ENCODE measurements at places on chromosomes 16 and 17.

DNA sequence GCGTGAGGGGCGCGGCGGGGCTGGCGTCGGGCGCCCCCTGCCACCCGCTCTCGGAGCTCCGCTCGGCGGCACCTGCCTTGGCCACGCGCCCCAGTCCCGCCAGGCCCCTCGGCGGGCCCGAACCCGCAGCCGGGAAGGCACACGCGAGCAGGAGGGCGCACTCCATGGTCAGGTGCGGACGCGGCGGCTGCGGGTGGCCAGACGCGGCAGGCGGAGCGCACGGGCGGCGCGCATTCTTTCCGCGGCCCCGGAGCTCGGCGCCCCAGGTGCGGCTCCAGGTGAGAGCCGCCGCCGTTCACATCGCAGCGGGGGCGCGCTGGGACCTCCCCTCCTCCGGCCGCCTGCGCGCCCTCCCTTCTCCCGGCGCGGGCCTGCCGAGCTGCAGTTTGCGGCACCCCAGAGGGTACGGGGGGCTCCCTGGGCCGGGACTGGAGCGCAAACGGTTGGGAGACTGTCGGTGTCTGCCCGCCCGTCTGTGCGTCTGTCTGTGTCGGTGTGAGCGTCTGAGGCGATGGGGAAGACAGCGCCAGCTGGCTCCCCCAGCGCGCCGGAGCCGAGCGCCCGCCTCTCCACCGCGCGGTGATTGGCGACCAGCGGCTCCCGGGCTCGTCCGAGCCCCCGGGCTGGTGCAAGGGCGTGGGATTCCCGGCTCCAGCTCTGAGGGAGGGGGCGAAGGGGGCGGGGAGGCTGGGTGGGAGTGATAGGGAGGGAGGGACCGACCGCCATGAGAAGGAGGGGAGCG lies at the start of gene ADAMTS18:
Gene ADAMTS18 (minus strand): TSS at position 505 of the 742 bp plus-strand sequence. CDS start 339 bp downstream, at position 166.
- H3K4me1 ChIP-seq, result peaks cover 37% of the 10 kb centered on the region
- peak; percentile 27 for DNase-seq
- no peaks in the 10 kb centered on the region for H3K36me3 ChIP-seq

GRCh38 chr17:63387656-63388340 lies 58.3 kb downstream of the CYB561 start:
- no peaks in the 10 kb centered on the region for H3K4me1 ChIP-seq
- H3K4me3 ChIP-seq, result no peak overlapping the region
- no peaks in the 10 kb centered on the region for H3K27me3 ChIP-seq
- H3K27ac ChIP-seq, result no peak overlapping the region
- peak; percentile 57 for DNase-seq
- H3K36me3 ChIP-seq, result no peaks in the 10 kb centered on the region

- H3K36me3 ChIP-seq, result no peaks in the 10 kb centered on the region
- H3K4me3 ChIP-seq, result no peak overlapping the region
- no peak for DNase-seq
Observed at GRCh38 chr17:79491006-79491405, 119.8 kb downstream of the RBFOX3 start.

GRCh38 chr17:10352893-10353292 lies 19.9 kb downstream of the MYH13 start:
- H3K36me3 ChIP-seq, result no peaks in the 10 kb centered on the region
- DNase-seq, result no peak
- no peaks in the 10 kb centered on the region for H3K4me1 ChIP-seq
- no peak overlapping the region for H3K27ac ChIP-seq
- H3K27me3 ChIP-seq, result no peaks in the 10 kb centered on the region

GRCh38 chr16:67459066-67459860 lies 21.7 kb downstream of the ATP6V0D1 start:
- DNase-seq, result peak; percentile 44
- H3K36me3 ChIP-seq, result peaks cover 8% of the 10 kb centered on the region
- no peak overlapping the region for H3K27ac ChIP-seq
- peaks cover 13% of the 10 kb centered on the region for H3K4me1 ChIP-seq
- H3K27me3 ChIP-seq, result no peaks in the 10 kb centered on the region

- H3K36me3 ChIP-seq, result no peaks in the 10 kb centered on the region
- no peaks in the 10 kb centered on the region for H3K4me1 ChIP-seq
- DNase-seq, result no peak
- no peak overlapping the region for H3K27ac ChIP-seq
- H3K27me3 ChIP-seq, result peaks cover 2% of the 10 kb centered on the region
Observed at GRCh38 chr17:2837147-2837561, 40.9 kb downstream of the RAP1GAP2 start.

GRCh38 chr16:22035153-22035552 lies 27.2 kb downstream of the MOSMO start:
- DNase-seq, result no peak
- H3K4me3 ChIP-seq, result no peak overlapping the region
- H3K36me3 ChIP-seq, result peaks cover 2% of the 10 kb centered on the region
- no peak overlapping the region for H3K27ac ChIP-seq
- peaks cover 3% of the 10 kb centered on the region for H3K4me1 ChIP-seq
- no peaks in the 10 kb centered on the region for H3K27me3 ChIP-seq

- no peak overlapping the region for H3K4me3 ChIP-seq
- H3K36me3 ChIP-seq, result no peaks in the 10 kb centered on the region
- no peaks in the 10 kb centered on the region for H3K27me3 ChIP-seq
- no peak for DNase-seq
Observed at GRCh38 chr17:62094175-62094574, 29.1 kb upstream of the MED13 start.

DNA sequence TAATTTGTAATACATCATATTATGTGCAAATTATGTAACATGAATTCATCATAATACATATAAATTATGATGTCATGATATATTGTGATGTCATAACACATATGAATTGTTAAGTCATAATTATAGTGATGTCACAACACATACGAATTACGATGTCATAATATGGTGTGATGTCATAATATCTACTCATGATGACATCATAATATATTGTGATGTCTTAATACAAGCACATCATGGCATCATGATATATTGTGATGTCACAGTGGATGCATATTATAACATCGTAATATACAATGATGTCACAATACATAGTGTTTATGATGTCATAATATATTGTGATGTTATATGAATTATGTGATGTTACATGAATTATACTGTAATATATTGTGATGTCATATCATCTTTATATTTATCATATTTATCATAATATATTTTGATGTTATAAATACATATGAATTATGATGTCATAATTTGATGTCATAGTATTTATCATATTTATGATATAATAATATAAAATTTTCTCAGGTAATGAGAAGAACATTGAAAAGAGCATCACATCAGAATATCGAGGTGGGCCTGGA lies 1793.0 kb downstream of the TP53TG3F start:
- no peaks in the 10 kb centered on the region for H3K36me3 ChIP-seq
- no peak overlapping the region for H3K4me3 ChIP-seq

DNA sequence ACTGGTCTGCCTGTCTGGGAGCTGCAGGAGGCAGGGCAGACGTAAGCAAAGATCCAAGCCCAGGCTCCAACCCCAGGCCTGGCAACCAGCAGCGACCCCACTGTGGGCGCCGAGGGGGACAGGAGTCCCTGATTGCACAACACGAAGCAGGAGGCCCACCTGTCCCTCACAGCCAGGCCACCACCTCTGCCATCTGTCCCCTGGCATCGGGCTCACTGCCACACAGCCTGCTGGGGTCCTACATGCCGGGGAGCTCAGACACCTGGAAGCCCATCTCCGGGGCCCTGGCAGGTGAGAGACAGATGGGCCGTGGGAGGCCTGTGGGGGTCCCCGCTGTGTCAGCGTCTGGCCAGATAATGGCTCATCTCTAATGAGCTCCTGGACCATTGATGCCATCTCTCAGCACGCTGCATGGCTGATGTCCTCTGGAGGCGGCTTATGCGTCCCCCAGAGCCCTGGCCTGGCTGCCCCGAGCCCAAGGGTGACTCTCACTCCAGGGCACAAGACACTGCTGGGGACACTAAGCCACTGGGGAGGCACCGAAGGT lies 11.3 kb upstream of the RASD1 start:
- H3K4me1 ChIP-seq, result no peaks in the 10 kb centered on the region
- no peak for DNase-seq
- H3K27me3 ChIP-seq, result no peaks in the 10 kb centered on the region
- no peaks in the 10 kb centered on the region for H3K36me3 ChIP-seq
- no peak overlapping the region for H3K4me3 ChIP-seq
- no peak overlapping the region for H3K27ac ChIP-seq

DNA sequence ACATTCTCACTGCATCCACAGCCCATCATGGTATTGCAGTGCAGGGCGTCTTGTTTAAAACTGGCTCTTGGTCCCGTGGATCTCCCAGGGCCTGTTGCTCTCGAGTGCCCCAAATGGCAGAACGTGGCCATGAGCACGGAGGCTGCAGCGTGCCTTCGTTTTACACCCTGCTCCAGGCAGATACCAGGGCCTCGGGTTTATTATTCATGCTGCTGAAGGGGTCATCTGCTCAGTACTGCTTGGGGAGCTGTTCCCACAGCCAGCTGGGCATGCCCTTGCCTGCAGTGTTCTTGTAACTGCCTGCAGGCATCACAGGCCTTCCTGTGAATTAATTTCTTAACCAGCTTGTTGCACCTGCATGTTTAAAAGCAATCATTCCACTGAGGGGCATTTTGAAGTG lies 129.7 kb upstream of the CHMP6 start:
- DNase-seq, result no peak
- no peak overlapping the region for H3K27ac ChIP-seq

- peak; percentile 98 for DNase-seq
- peaks cover 3% of the 10 kb centered on the region for H3K36me3 ChIP-seq
- H3K4me1 ChIP-seq, result peaks cover 34% of the 10 kb centered on the region
Observed at GRCh38 chr16:87391950-87392820, at the start of gene MAP1LC3B. Gene MAP1LC3B, plus strand, starts transcription at chr16:87392336. Its CDS starts 92 bp downstream, at chr16:87392428.

DNA sequence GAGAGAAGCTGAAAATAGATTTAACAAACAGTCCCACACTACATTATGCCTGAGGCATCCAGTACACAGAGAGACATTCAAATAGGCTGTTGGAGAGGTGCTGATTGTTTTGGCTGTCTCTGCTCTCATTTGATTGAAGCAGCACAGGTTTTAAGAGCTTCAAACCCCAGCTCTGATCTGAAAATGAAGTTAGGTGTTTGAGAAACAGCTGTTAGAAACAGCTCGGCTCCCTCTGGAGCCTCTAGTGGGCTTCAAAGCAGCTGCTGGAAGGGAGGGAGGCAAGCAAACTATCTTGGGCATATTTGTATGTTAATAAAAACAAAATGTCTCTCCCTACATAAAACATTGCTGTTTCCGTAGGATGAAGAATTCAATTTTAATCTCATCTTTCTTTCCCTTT lies 607.3 kb upstream of the GOT2 start:
- no peak for DNase-seq
- H3K4me3 ChIP-seq, result no peak overlapping the region
- H3K27ac ChIP-seq, result no peak overlapping the region
- no peaks in the 10 kb centered on the region for H3K36me3 ChIP-seq
- H3K27me3 ChIP-seq, result no peaks in the 10 kb centered on the region

DNA sequence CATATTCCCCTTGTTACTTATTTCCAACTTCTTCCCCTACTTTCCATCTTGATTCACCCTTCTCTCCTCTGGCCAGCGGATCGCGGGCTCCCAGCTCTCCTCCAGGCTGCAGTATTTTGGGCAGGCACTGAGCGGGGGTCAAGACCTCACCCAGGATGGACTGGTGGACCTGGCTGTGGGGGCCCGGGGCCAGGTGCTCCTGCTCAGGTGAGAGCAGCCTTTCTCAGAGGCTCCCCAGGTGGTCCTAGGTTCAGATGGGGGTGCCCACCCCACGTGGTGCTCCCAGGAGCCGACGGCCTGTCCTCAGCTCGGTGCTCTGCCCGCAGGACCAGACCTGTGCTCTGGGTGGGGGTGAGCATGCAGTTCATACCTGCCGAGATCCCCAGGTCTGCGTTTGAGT lies 16.0 kb downstream of the ITGAX start:
- no peaks in the 10 kb centered on the region for H3K27me3 ChIP-seq
- no peak overlapping the region for H3K4me3 ChIP-seq
- no peak overlapping the region for H3K27ac ChIP-seq
- no peaks in the 10 kb centered on the region for H3K4me1 ChIP-seq

DNA sequence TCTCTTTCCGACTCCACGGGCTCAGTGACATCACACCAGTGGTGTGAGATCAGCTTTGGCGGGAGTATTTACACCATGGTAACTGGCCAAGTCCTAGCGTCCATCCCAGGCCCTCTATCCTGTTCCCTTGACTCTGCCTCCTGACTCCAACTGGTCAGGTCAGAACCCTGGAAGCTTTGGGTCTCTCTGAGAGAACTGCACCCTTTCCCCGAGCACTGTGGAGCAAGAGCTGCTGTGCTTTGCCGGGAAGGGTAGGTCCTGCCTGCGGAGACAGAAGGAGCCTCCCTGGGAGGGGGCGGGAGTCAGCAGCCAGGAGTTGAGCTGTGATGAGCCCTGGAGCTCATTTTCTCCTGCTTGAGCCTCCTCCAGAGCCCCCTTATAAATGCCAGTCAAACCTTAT lies 212.1 kb upstream of the TNRC6C start:
- H3K4me3 ChIP-seq, result no peak overlapping the region
- no peaks in the 10 kb centered on the region for H3K36me3 ChIP-seq
- H3K27me3 ChIP-seq, result no peaks in the 10 kb centered on the region
- no peak for DNase-seq
- H3K4me1 ChIP-seq, result no peaks in the 10 kb centered on the region

DNA sequence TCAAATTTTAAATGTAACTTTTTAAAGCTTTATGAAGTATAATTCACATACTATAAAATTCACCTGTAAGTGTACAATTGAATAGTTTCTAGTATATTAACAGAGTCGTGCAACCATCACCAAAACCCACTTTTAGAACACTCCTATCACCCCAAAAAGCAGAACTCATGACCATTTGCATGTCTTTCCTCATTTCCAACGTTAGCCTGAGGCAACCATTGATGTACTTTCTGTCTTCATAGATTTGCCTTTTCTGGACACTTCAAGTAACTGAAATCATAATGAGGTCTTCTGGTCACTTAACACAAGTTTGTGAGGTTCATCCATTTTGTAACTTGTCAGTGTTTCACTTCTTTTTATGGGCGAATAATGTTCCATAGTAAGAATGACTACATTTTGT lies 33.2 kb downstream of the METTL16 start:
- H3K27me3 ChIP-seq, result no peaks in the 10 kb centered on the region
- H3K4me1 ChIP-seq, result peaks cover 5% of the 10 kb centered on the region
- DNase-seq, result no peak
- no peak overlapping the region for H3K4me3 ChIP-seq
- H3K36me3 ChIP-seq, result peaks cover 3% of the 10 kb centered on the region

DNA sequence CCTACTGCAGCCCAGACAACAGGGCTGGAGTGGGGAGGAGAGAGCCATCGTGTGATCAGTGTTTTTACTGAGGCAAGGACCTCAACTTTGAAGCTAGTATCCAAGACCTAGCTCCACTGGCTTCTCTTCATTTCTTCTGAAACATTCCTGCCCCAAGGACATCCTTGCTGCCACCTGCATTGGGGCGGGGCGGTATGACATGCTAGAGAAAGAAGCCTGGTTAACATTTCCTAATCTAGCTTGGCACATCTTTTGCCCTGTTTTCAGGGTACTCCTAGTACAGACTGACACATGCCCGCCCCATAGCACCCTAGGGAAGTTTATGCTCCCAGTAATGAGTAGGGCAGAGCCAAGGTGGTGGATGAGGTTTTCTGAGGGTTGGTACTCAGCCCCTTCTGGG lies 17.8 kb upstream of the ANKRD40CL start:
- H3K27ac ChIP-seq, result no peak overlapping the region
- no peak overlapping the region for H3K4me3 ChIP-seq
- no peaks in the 10 kb centered on the region for H3K36me3 ChIP-seq
- H3K4me1 ChIP-seq, result peaks cover 5% of the 10 kb centered on the region
